Activated CD8-positive, alpha-beta T cell treated with anti-CD3 and anti-CD28 coated beads for 36 hours (primary cell): ENCODE measurements at places on chromosomes 3 and 15. TPM values are rescaled to one million over a fixed set of nuclear protein-coding genes. Genes with fewer than 3 reads are reported as not detected.
A peak's percentile ranks its signal among the peaks of the same experiment; 100 is the strongest.

NANOGP8 gene
- not detected for total RNA-seq

CORO2B gene
- total RNA-seq = not detected

SEC11A gene
- total RNA-seq = 82.3 TPM

PAQR5 gene
- total RNA-seq = not detected

- no peaks in the 10 kb centered on the region for H3K27me3 ChIP-seq
- no peak overlapping the region for H3K27ac ChIP-seq
- H3K4me1 ChIP-seq = peaks cover 5% of the 10 kb centered on the region
- no peaks in the 10 kb centered on the region for H3K36me3 ChIP-seq
Measured at GRCh38 chr3:45559560-45560118, 34.9 kb upstream of the LIMD1 start.

DNA sequence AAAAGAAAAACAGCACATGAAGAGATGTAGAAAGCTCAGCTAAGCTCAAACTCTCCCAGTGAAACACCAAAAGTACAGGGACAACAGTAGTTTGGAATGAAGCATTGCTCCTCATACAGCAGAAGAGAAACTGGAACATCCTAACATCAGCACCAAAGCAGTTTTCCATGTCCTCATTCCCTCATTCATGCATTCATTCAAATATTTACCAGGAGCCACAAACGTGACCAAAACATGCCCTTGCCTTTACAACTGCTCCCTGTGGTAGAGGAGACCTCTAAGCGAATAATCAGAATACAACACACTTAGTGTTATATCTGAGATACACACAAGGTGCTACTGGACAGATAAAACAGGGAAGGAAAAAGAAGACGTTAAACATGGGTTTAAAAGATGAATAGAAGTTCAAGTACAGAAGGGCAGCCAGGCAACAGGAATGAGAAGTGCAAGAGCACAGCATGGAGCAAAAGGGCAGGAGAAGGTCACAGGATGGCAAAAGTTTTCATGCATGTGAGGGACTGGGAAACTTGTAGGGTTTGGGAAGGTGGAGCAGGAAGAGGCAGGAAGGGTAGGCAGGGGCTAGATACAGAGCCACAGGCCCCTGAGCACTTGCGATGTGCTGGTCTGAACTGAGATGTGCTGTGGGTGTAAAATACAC is 58.5 kb upstream of the LMCD1 start:
- H3K27me3 ChIP-seq = peaks cover 15% of the 10 kb centered on the region
- H3K4me3 ChIP-seq = no peak overlapping the region
- H3K4me1 ChIP-seq = no peaks in the 10 kb centered on the region
- no peak for DNase-seq
- no peaks in the 10 kb centered on the region for H3K36me3 ChIP-seq

DNA sequence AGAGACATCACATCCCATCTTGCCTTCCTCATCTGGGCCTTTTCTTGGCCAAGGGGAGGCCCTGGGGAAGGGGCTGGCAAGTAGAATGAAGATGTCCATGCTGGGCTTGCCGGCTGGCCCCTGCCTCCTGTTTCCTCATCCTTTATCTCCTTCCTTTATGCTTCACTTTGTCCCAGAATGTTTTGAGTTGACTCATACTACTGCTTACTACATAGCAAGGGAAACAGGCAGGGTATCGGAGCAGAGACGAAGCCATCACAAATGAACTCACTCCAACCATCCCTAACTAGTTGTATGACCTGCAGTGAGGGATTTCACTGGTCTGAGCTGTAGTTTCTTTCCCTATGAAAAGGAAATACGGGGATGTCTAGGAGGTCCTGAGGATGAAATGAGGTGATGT is 66.0 kb downstream of the CHDH start:
- H3K27ac ChIP-seq = no peak overlapping the region
- no peaks in the 10 kb centered on the region for H3K27me3 ChIP-seq

DNA sequence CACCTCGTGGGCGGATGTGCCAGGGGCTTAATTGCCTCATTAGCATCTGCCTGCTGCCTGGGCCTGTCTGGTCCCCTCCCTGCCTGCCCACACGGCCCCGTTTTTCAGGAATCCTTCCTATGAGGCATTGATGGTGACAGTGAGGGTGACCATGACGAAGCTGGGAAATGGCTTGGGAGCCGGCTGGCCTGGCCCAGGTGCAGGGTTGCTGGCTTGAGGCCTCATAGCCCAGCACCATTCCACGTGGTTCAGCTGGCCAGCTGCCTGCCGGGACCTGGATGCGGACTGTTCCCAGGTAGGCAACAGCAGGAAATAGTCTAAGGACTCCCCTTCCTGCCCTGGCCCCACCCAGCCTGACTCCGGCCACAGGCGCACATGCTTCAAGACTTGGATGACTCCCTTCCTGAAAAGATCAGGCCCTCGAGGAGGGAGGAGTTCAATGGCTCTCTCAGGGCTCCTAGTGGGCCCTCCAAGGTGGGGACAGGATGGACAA is 8.9 kb upstream of the DUSP7 start:
- DNase-seq = no peak
- no peaks in the 10 kb centered on the region for H3K36me3 ChIP-seq
- H3K4me1 ChIP-seq = no peaks in the 10 kb centered on the region
- no peaks in the 10 kb centered on the region for H3K27me3 ChIP-seq
- no peak overlapping the region for H3K27ac ChIP-seq

DNA sequence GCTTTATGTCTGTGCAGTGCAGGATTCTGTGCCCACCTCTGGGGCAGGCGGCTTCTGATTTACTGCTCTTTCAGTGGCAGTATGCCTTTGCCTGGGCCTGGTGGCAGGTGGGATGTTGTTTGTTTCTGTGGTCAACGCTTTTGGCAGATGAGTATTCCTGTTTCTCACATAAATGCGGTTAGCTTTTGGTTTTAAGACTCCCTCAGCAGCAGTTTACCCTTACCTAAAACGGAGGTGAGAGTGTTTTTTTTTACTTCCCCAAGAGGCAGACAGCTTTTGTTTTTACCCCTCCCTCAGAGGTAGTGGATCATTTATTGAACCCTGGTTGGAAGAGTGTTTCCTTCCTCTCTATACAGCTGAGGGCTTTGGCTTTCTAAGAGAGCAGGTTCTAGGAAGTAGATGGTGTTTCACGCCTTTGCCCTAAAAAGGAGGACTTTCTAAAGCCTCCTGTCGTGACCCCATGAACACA is 134.1 kb upstream of the PLSCR5 start:
- no peaks in the 10 kb centered on the region for H3K36me3 ChIP-seq
- H3K27me3 ChIP-seq = no peaks in the 10 kb centered on the region
- no peak overlapping the region for H3K27ac ChIP-seq
- no peak overlapping the region for H3K4me3 ChIP-seq
- no peaks in the 10 kb centered on the region for H3K4me1 ChIP-seq

GRCh38 chr15:81856634-81857026 is 189.2 kb downstream of the MEX3B start:
- no peaks in the 10 kb centered on the region for H3K4me1 ChIP-seq
- H3K4me3 ChIP-seq = no peak overlapping the region
- no peak for DNase-seq
- H3K27ac ChIP-seq = no peak overlapping the region
- H3K36me3 ChIP-seq = no peaks in the 10 kb centered on the region
- H3K27me3 ChIP-seq = no peaks in the 10 kb centered on the region

GRCh38 chr3:192844836-192845525 is 72.7 kb downstream of the MB21D2 start:
- no peak overlapping the region for H3K4me3 ChIP-seq
- no peaks in the 10 kb centered on the region for H3K27me3 ChIP-seq
- no peak overlapping the region for H3K27ac ChIP-seq
- DNase-seq = no peak
- H3K36me3 ChIP-seq = no peaks in the 10 kb centered on the region

DNA sequence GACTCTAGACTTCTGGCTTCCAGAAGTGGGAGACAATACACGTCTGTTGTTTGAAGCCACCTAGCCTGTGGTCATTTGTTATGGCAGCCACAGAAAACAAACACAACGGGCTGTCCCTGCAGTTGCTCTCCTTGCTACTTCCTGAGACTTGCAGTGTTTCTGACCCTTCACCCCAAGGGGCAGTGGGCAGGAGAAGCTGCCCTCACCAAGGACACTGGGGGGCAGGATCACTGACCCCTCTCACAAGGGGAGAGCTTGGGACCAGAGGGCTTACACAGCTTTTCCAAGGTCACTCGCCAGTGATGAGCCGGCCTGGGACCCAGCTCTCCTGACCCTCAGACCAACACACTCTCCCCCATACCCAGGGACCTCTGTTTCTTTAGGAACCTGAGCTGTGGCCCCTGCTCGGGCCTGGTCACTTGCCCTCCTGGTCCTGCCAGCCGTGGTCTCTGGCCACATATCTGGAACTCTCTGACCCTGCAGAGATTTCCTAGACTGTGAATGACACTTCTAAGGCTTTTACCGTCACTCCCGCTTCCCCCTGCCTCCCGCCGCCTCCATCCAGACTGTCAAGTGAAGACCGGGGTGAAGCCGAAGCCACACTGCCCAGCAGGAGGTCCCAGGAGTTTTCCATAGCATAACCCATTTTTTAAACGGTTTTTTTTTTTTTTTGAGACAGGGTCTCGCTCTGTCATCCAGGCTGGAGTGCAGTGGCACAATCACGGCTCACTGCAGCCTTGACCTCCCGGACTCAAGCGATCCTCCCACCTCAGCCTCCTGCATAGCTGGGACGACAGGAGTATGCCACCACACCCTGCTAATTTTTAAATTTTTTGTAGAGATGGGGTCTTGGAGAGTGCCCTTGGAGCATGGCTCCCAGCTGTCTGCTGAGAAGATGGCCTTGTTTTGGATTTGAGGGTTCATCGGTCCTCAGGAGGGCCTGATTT is 4.4 kb downstream of the ATP2B2 start:
- no peaks in the 10 kb centered on the region for H3K36me3 ChIP-seq
- no peak overlapping the region for H3K4me3 ChIP-seq
- peaks cover 4% of the 10 kb centered on the region for H3K4me1 ChIP-seq
- DNase-seq = no peak
- peaks cover 13% of the 10 kb centered on the region for H3K27me3 ChIP-seq

GRCh38 chr3:134249296-134249841 is 1.3 kb downstream of the RYK start:
- H3K27me3 ChIP-seq = no peaks in the 10 kb centered on the region
- peak overlapping the region; percentile 87 for H3K4me3 ChIP-seq
- peaks cover 72% of the 10 kb centered on the region for H3K4me1 ChIP-seq
- DNase-seq = no peak
- H3K36me3 ChIP-seq = peaks cover 17% of the 10 kb centered on the region
- peak overlapping the region; percentile 93 for H3K27ac ChIP-seq

DNA sequence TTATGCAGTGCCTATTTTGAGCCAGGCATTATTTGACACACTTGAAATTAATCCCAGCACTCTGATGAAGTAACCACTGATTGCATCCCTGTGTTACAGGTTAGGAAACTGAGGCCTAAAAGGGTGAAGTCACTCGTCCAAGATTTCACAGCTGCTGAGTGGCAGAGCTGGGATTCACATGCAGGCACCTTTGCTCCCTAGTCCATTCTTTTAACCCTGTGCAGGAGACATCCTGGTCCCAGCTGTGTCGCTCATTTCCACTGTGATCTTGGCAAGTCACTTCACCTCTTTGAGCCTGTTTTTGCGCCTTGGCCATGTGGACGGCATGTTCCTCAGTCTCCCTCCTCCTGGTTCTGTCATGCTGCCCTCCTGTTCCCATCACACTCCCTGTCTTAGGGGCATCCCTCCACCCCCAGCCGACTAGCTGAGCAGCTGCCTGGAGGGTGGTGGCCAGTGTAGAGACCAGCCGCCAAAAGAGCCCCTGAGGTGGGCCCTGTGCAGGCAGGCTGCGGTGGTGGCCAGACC is 70.6 kb downstream of the SMAD6 start:
- no peaks in the 10 kb centered on the region for H3K27me3 ChIP-seq
- DNase-seq = no peak
- no peaks in the 10 kb centered on the region for H3K36me3 ChIP-seq

DNA sequence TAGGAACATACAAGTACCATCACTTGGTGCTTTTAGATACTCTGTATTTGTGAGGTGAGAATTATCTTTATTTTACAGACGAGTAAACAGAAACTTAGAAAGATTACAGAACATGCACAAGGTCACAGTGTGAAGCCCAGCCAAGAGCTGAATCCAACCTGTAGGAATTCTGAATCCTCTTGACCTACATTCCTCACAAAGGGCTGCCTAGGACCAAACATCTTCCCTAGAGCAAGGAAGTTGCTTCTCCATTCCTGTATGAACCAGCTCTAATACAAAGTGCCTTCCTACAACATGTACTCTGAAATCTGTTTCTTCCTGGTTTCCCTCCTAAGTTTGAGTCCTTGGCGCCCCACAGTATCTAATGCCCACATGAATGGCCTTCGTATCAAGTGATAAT is 2.9 kb downstream of the HDGFL3 start:
- peaks cover 4% of the 10 kb centered on the region for H3K36me3 ChIP-seq
- peak overlapping the region; percentile 17 for H3K4me3 ChIP-seq

GRCh38 chr3:161672478-161672877 is 175.9 kb downstream of the OTOL1 start:
- no peaks in the 10 kb centered on the region for H3K36me3 ChIP-seq
- no peak overlapping the region for H3K4me3 ChIP-seq
- no peaks in the 10 kb centered on the region for H3K4me1 ChIP-seq
- no peaks in the 10 kb centered on the region for H3K27me3 ChIP-seq
- DNase-seq = no peak

- peaks cover 49% of the 10 kb centered on the region for H3K4me1 ChIP-seq
- no peak overlapping the region for H3K27ac ChIP-seq
- no peaks in the 10 kb centered on the region for H3K27me3 ChIP-seq
- peaks cover 29% of the 10 kb centered on the region for H3K36me3 ChIP-seq
- no peak overlapping the region for H3K4me3 ChIP-seq
Measured at GRCh38 chr3:120072867-120073525, 21.3 kb downstream of the GSK3B start.
